ENCODE measurements at places on chromosomes 5 and 9.

- DNase-seq: no peak
Measured at GRCh38 chr9:79387101-79387835, 184.5 kb upstream of the TLE4 start.

DNA sequence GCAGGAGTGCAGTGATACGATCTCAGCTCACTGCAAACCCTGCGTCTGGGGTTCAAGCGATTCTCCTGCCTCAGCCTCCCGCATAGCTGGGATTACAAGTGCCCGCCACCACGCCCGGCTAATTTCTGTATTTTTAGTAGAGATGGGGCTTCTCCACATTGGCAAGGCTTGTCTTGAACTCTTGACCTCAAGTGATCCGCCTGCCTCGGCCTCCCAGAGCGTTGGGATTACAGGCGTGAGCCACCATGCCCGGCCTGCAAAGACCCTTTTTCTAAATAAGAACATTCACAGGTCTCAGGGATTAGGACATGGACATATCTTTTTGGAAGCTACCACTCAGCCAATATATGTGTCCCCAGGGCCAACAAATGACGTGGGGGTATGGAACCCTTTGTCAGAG lies 49.6 kb upstream of the GFPT2 start:
- no peak for DNase-seq

DNA sequence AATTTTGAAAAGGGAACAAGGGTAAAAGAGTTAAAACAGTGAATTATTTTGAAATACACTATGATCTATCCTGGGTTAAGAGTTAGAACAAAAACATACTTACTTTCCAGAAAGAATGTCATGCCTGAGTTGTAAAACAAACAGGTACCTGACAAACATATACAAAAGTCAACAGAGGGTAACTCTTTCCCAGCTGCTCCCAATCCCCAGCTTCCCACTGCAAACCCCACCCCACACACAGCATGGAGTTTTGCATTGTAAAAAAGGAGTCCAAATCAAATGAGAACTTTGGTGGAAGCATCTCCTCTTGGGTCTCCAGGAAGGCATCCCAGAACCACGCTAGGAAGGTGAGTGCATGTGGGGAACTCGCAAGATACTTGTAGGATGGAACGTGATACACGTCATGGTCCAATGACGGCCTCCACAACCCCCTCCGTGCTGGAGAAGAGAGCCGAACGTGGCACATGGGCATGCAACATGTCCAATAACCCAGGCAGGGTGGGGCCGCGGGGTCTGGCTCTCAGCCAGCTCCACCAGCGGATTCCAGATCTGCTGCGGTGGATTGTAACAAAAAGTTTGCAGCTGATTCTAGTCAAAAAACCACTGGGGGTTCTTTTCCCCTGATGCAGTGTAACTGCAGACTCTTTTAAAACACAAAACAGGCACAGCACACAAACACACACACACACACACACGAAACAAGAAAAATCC lies 55.8 kb downstream of the EPB41L4B start:
- DNase-seq: no peak

- DNase-seq: peak; percentile 64
Measured at GRCh38 chr5:123809594-123810221, 297.7 kb downstream of the CSNK1G3 start.

GRCh38 chr5:1111241-1111726 lies 579 bp downstream of the SLC12A7 start:
- DNase-seq: peak; percentile 7

DNA sequence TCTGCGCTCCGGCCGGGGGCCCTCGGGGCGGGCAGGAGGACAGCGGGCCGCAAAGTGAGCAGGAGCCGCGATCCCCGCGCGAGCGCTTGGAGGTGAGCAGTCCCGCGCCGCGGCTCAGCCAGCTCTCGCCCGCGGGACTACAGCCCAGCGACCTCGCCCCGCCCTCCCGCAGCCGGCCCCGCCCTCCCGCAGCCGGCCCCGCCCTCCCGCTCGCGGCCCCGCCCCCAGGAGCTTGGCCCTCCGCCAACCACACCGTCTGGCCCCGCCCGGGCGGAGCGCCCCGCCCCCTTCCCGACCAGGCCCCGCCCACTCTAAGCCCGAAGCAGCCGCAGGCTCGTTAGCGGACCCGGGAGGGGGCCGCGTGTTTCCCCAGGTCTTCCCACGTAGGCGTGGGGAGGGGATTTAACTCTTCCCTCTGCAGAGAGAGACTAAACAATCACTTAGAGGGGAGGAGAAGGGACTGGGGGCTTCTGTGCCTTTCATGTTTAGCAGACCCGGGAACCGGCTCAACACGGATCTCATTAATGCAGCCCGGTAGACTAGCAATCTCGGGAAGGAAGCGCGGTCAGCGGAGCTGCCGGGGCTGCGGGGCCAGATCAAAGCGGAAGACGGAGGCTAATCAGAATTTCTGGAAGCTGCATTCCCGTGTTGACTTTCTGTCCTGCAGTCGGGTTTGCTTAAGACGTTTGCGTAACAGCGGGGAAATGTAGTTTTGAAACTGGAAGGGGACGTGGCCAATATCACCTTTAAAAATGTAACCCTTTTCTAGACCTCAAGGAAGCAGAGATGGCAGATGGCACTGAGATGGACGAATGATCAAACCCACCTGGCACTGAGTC lies at the start of gene MYO10:
Gene MYO10 (minus strand): TSS at position 139 of the 839 bp plus-strand sequence. CDS start 480 bp downstream, outside the sequence.
- DNase-seq: peak; percentile 6

DNA sequence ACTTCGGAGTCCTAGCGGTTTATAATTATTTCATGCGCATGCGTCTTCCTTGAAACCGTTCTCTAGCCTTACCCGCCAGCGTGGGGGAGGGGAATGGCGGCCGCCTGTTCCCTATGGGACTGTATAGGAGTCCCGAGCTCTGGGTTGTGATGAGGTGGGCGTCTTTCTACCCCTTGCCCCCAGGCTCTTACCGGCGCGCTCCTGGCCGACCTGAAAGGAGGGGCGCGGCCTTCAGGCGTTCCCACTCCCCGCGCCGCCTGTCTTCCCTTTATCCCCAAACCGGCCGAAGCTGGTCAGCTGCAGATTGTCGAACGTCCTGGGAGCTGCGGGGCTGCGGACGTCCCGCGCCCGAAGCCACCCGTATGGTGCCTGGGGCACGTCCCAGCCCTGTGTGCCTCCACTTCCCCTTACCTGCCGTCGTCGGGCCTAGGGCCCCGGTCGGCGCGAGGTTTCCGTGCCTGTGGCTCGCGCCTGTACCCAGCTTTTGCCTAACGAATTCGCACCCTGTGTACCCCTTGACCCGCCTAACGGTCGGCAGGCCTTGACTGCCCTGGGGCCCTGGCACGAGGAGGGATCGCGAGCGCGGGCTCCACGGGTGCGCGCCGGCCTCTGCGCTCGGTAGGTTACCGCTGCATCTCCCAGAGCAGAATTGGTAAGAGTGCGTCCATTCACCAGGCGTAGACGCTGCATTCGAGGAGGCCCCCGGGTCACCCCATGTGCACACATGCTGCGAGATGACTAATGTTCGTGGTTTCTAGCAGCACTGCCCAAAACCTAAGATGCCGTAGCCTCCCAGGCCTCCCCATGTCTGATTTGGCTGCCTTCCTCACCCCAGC lies 653 bp upstream of the HNRNPH1 start:
- DNase-seq: no peak

GRCh38 chr9:86481466-86481865 lies 127.3 kb upstream of the TUT7 start:
- DNase-seq: no peak

DNA sequence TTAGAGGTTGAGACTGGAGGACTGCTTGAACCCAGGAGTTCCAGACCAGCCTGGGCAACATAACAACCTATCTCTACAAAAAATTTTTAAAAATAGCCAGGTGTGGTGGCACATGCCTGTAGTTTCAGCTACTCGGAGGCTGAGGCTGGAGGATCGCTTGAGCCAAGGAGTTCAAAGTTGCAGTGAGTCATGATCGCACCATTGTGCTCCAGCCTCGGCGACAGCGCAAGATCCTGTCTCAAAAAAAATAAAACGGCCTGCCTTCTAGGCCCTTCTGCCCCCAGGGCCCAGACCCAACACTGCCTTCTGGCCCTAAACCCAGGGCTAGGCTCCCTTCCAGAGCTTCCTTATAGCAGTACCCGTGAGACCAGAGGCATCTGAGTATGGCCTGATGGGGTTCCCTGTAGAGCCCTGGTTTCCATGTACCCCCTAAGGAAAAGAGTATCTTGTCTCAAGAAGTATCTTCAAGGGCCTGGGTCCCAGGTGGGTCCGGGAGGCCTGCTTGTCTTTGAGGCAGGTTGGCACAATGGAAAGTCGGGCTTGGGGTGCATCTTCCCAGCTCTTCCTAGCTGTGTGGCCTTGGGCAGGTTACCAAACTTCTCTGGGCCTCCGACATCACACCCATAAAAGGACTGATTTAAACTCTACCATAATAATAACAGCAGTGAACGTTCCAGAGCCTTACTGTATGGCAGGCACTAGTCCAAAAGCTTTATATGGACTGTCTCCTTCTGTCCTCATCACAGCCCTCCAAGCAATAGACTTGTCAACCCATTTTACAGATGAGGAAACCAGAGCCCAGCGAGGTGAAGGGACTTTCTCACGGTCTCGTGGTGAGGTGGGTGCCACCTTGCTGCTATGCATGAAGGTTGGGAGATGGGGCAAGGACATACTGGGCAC lies 9.6 kb downstream of the LRRC8A start:
- DNase-seq: no peak

- DNase-seq: no peak
Measured at GRCh38 chr5:137372016-137372772, 126.9 kb downstream of the SPOCK1 start.

DNA sequence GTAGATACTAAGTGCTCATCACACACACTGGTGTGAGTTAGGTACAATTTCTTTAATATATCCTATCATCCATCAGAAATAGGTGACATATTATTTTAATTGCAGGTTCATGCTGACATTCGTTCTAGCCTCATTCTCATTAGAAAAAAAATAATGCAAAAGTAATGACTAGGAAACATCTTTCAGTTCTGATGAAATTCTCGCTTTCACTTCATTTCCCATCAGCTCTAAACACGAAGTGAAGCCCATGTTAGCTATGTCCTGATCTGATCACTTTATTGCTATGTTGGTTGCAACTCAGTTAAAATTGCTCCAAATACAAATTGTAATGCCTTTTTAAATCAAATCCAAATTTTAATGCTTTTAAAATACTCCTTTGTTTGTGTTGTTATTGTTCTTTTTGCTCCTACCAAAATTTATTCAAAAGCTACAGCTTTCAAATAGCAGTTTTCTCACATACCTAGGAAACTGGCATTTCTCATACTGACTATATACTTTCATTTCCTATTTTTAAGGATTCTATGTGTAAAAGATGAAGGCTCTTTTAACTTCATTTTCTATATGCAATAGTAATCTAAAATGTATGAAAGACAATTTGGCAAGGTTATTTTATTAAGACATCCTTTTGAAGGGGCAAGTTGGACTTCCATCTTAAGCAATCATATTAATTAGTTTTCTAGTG lies 1237.8 kb upstream of the ACO1 start:
- no peak for DNase-seq

DNA sequence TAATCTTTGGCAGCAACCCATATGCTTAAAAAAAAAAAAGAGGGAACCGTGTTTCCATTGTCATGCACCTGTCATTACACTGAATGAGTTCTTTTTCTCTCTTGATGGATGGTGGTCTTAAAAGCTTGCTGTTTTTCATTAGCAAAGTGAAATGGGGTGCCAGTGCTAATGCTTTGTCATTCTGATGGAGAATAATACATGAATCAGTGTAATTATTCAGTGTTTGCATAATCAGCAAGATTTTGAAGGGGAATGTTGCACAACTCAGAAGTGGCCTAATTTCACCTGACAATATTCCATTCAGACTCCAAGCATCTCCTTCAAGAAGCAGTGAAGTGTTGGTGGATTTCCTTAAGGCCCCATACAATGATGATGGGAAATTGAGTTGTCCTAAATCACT lies 38.1 kb downstream of the MAP1B start:
- DNase-seq: peak; percentile 26
